ENCODE measurements at places on chromosomes 6 and 20.

GRCh38 chr20:4113615-4114603 is 98.6 kb upstream of the RNF24 start:
- no peak for DNase-seq

DNA sequence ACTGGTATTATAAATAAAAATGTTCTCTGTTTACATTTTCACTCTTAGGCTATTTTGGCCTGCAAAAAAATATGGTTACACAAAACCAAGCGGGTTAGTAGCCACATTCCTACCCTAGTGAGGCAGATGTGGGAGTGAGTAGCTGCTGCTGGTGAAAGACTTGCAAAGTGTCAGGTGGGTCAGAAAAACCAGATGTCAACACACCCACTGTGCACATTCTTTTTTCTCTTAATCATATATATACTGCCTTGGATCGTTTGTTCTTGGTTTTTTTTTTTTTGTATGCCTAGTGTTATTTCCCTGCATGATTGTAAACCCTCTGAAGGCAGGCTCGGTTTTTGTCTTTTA is 68.0 kb upstream of the TFB1M start:
- DNase-seq, result peak; percentile 87

DNA sequence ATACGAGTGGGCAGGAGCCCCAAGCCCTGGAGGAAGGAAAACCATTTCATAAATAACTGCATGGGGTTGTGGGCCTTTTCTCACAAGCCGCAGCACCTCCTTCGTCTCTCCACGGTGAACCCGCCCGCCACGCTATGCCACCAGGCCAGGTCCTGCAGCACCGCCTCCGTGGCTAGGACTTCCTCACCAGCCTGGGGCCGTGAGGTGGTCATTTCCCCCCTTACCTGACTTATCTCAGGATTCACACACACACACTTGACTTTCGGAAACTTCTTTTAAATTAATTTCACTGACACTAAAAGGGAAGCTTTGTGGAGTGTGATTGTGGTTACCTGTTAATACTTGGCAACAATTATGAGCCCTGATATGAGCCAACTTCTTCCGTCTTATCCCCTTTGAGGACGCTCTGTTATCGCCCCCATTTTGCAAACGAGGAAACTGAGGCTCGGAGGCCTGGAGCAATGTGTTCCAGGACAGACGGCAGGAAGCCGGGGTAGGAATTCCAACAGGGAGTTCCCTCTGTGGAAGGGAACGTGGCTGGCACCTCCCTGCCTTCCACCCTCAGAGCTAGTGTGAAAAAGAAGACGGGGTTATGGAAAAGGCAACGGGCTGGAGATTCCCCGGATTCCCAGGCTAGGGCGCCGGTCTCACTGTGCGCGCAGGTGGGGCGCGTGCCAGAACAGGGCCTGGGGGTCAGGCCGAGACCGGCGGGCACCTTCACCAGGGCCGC is 817 bp upstream of the SLCO4A1 start:
- no peak for DNase-seq

DNA sequence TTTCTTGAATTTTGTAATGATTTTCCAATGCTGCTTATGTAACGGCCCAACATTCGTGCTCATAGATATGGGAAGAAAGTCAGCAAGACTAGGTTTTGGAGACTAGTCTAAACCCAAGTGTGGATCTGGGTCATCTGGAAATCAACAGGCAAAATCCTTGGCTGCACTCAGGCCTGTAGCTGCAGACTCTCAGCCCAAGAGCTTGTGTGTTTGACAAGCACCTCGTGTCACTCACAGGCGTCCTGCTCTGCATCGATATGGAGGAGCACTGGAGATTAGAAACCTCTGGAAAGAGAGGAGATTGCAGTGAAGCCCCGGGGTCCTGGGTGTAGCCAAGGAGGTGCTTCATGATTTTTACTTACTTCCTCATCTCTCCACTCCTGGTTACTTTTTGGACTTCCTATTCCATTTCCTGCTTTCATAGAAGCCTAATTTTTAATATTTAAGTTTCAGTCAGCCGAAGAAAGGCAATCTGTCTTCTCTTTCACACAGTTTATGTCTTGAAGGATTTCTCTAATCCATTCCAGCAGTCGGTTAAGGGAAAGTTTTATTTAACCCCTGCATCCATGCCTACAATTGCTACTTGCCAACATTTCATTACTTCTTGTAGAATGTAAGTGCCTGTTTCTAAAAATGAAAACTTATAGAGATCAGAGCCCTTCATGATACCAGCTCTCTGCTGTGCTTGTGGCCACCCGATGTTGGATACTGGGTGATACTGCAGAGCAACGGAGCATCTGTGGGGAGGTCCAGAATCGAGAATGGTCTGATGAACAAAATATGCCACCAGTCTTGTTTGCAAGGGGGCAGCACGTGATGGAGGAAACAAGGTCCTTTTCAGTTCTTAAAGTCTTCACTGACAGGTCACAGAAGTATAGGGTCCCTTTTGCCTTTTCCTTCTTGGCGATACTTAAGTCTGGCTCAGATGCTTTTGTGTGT is 296.3 kb downstream of the QKI start:
- no peak for DNase-seq
